ENCODE measurements at places on chromosomes 2 and 18.

GRCh38 chr2:50388324-50388723 lies 643.6 kb downstream of the NRXN1 start:
- no peak for DNase-seq

GRCh38 chr2:36413218-36413617 lies 57.6 kb downstream of the CRIM1 start:
- no peak for DNase-seq

DNA sequence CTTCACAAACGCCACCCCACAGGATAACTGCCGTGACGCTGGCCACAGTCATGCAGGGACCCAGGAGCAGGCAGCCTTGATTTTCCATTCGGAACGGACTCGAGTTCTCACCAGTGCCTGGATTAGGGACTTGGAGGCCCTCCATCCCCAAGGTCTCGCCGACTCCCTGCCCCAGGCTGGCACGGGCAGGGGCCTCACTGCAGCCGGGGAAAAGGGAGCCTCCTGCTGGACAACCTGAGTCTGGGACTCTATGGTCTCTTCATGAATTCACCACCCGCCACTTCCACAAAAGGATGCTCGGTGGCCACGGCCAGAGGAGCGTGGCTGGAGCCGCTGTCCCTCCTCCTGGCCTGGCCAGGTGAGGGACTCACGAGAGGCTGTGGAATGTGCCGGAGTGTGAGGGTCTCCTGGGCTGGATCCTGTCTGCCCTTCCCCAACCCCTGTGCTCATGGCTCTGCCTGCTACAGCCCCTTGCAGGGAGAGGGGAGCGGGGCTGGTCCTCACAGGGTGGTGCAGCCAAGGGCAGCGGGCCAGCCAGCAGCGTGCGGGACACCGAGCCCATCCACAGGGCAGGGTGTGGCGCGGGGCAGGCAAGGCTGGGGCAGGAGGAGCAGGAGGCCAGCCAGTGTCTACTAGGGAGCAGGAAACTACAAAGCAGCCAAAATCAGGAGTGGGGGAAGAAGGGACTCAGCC lies 42.3 kb downstream of the AQP12A start:
- DNase-seq: no peak

GRCh38 chr2:241507430-241508239 lies 749 bp downstream of the STK25 start:
- no peak for DNase-seq

GRCh38 chr18:9066358-9066757 lies 36.1 kb upstream of the NDUFV2 start:
- no peak for DNase-seq

DNA sequence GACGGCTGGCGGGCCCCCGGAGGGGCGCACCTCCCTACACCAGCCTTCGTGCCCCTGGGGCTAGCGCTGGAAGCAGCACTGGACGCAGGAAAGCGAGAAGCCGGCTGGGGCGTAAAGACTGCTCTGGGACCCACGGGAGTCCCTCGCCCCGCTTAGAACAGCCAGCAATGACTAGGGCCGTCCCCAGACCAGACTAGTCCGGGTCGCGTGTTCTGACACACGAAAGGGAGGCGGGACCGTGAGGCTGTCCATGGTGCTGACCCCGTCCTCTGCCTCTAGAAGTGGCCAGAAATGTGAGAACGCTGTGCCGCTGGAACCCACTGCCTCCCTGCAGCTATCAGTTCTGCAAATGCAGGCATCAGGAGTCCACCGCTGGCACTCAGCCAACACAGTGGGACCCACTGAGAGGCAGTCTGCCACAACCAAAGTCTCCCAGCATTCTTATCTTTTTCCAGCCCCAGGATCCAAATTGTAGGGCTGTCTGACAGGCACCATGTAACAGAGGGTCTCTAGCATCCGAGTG lies at the start of gene UCN:
Gene UCN (minus strand): TSS at position 87 of the 523 bp plus-strand sequence. CDS start 550 bp downstream, outside the sequence.
- no peak for DNase-seq

DNA sequence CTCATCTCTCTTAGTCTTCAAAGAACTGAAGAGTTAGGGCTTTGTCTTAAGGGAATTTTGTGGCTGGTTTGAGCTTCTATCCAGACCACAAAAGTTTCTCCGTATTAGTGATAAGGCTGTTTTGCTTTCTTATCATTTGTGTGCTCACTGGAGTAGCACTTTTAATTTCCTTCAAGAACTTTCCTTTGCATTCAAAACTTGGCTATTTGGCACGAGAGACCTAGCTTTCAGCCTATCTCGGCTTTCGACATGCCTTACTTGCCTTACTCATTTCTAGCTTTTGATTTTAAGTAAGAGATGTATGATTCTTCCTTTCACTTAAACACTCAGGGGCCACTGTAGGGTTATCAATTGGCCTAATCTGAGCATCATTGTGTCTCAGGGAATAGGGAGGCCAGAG lies 29.9 kb downstream of the HDHD2 start:
- DNase-seq: no peak

GRCh38 chr2:97617911-97618310 lies 28.0 kb upstream of the COX5B start:
- DNase-seq: no peak

GRCh38 chr18:68916734-68917133 lies 118.9 kb downstream of the CCDC102B start:
- DNase-seq: no peak

DNA sequence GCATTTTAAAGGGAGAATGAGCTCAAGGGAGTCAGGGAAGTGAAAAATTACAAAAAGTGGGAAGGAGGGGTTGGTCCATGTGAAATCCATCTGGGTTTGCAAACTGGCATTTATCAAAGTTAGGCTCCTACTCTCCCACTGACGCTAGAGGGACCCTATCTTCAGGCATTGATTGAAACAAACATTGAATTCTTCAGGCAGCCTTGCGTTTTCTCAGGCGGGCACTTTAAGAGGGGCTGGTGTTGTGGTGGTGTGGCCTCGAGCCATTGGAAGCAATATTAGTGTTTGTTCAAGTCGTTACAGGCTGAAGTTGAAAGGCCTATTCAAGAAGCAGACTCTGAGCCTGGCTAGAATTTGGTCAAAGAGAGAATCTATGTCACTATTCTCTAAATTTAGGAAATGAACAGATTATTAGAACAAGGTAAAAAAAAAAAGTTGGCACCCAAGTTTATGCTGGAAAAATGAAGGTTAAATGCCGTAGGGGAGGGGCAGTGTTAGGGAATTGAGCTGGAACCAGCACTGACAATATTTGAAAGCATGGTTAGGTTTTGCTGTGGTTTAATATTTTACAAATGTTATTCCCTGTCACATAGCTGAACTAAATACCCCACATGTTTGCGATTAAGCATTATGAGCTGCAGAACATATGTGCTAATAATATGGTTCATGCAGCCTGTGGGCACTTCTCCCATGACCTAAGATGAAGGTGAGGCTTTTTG lies 36.8 kb downstream of the STON1 start:
- no peak for DNase-seq

DNA sequence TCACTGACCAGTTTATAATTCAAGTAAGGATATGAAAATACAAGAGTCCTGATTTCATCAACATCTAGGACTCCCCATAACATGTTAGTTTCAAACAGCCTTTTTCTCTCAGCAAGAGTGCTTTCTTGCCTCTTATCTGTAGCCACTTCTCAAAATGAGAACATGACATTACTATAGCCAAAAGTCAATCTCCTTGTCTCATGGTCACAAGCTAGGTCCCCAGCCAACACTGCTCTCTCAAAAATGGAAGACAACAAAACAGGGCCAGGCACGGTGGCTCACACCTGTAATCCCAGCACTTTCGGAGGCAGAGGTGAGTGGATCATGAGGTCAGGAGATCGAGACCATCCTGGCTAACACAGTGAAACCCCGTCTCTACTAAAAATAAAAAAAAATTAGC lies 15.8 kb downstream of the CLASP1 start:
- DNase-seq: no peak

- DNase-seq: no peak
Measured at GRCh38 chr2:40721595-40721994, 269.7 kb upstream of the SLC8A1 start.

- DNase-seq: no peak
Measured at GRCh38 chr18:12929477-12930083, 18.2 kb upstream of the SEH1L start.

DNA sequence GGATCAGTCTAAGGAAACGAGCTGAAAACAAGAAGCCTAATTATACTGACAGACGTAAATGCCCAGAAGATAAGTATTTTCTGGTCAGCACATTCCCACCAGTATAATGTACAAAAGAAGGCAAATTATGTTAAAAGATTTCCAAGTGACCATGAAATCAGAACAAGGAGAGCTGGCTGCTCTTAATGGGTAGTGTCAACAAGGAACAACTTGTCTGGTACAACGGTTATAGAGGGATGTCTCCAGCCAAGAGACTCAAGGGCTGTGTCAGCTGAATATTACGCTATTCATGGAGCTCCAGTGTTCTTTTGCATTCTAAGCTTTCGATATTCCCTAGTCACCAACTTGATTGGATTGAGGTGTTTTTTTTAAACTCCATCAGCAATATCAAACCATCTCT lies 8.6 kb upstream of the L3MBTL4 start:
- DNase-seq: no peak

DNA sequence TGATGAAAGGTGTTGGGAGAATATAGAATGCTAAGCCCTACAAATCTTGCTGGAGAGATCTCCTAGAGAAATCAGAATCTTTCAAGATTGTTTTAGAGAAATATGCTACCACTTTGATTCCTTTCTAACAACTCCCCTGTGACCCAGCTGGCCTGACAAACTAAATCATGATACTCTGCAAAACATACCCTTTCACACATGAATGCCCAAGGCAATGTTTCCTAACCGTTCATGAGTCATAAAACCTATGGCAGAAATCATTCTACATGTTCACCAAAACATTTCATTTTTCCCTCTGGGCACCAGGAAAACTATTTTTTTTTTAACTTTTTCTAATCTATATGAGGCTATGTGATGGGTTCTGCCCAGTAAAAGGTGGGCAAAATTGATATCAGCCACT lies 77.8 kb upstream of the SETBP1 start:
- no peak for DNase-seq

DNA sequence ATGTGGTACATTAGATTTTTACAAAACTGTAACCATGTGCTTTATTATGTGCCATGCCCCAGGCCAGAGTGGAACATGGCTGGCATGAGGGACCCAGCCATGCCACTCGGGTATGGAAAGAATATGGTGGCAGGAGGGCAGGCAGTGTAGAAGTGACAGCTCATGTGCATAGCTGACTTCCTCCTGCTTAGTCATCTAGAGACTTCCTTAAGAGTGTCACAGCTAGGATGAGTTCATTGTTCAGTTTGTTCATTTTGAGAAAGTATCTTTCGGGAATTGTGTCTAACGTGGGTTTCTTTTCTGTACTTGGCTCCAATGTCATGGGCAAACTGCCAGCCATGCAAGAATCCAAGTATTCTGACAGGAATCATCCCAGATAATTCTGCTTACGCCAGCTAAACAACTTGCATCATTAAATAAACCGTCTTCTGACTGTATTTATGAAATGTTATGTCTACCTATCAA lies 94.3 kb upstream of the ITGB6 start:
- DNase-seq: no peak

DNA sequence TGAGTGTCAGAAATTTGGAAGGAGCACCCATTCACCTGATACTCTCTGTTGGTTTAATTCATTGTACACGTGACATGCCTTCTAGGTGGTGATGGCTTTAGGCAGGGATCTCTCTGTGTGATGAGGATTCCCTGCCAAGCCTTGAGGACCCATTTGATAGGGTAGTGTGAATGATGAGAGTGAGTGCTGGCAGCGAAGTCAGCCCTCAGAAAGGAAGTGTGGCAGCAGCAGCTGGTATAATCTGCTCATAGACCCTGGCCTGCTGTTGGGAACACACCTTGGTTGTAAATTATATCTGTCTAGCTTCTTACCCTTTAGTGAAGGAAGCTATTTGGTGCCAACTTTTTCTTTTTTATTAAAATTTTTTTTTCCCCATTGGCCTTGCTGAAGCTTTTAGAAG lies 164.5 kb downstream of the HAUS1 start:
- DNase-seq: no peak

- DNase-seq: no peak
Measured at GRCh38 chr2:202114795-202115194, 41.7 kb downstream of the KIAA2012 start.

- DNase-seq: peak; percentile 44
Measured at GRCh38 chr2:105294844-105295481, 34.6 kb downstream of the TGFBRAP1 start.

DNA sequence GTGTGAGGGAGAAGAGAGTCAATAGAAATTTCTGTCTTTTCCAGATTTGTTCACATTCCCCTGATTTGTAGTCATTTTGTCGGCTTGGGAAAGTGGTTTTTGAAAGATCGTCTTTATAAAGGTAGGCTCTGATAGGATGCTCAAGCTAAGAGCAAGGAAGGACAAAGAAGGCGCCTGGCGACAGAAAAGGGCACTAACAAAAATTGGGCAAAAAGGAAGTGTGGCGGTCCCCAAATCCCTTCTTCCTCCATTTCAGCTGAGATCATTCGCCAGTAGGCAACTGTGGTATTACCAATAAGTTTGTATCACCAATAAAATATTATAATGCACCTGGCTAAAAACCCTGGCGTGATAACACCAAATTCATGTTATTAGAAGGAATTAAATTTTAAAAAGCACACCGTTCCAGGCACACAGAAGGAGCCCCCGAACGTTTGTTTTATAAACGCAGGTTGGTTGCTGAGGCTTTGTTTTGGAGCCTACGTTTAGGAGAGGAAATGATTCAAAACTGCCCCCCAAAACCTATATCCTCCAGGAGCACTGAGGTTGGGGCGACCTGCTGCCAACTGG lies 756 bp upstream of the PTPN4 start:
- DNase-seq: no peak

DNA sequence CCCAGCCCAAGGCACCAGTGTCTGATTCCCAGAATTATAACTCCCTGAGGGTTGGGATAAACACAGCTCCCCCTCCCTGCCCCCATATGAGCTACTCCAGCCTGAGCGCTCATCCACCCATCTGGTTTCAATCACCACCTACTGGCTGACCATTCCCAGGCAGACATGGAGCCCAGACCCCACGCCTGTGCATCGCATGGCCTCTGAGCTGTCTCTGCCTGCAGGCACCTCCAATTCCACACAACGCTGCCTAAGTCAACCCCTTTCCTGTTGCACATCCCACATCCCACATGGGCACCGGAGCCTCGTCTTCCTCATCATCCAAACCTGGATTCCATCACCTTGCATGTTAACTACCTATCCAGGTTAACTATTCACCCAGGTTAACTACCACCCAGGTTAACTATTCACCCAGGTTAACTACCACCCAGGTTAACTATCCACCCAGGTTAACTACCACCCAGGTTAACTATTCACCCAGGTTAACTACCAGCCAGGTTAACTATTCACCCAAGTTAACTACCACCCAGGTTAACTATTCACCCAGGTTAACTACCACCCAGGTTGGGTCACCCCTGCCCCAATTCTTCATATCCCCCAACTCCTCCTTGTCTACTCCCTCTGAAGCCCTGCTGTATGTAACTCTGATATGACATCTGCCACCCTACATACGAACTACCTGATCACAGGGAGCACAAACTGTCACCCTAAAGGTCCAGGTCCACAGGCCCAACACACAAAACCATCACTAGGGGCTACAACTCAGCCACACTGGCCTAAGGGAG lies 47.8 kb downstream of the TEX51 start:
- no peak for DNase-seq

- no peak for DNase-seq
Measured at GRCh38 chr18:49017813-49018553, 67.2 kb upstream of the SMAD7 start.

- no peak for DNase-seq
Measured at GRCh38 chr2:168326572-168326971, 79.2 kb upstream of the STK39 start.

- peak; percentile 74 for DNase-seq
Measured at GRCh38 chr18:59899298-59900221, at the start of gene PMAIP1. TSS of gene PMAIP1 (plus strand) at chr18:59899996. CDS start at chr18:59900178, 182 bp downstream.
